ENCODE measurements at places on chromosomes 4 and X. TPM values are rescaled to one million over a fixed set of nuclear protein-coding genes. Genes with fewer than 3 reads are reported as not detected.

GRCh38 chrX:72079607-72080006, 52.1 kb downstream of the RTL5 start:
- DNase-seq, result no peak

ZNF718 gene
- 10.5 TPM for total RNA-seq

- no peak for DNase-seq
Observed at GRCh38 chr4:24853142-24853541, 57.8 kb downstream of the SOD3 start.

DNA sequence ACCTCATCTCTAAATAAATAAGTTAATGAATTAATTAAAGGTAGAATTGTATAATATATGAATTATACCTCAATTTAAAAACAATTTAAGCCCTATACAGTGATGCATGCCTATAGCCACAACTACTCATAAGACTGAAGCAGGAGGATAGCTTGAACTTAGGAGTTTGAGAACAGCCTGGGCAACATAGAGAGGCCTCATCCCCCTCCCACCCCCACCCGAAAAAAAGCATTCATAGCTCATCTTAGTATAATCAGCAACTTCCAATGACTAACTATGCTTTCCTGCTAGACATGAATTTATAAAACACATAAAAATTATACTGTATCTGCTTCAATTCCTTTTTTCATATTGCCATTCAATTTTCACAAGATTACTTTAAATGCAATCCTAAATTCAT, 1.6 kb downstream of the LRBA start:
- DNase-seq, result no peak

DNA sequence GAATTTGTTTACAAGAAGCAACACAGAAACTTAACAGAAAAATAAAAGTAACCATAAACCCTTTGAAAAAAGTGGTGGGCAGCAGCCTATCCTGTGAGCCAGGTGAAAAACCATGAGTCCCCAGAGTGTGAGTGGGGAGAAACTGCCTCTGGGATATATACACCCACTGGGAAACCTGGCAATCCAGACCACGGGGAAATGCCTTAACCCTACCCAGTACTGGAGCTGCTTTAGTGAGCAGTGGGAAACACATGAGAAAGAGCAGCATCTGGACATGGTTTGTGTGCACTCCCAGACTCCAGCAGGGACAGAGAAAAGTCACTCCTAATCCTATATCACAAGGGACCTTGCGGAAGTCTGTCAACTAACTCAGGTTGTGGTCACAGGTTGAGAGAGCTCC, 39.4 kb downstream of the UGT2A2 start:
- DNase-seq, result no peak

Measured in type B pancreatic cell (in vitro differentiated cells).